ENCODE measurements at places on chromosomes 6 and 20.

- DNase-seq, result no peak
These were observed 374.1 kb downstream of the BCKDHB start for GRCh38 chr6:80480421-80481157.

DNA sequence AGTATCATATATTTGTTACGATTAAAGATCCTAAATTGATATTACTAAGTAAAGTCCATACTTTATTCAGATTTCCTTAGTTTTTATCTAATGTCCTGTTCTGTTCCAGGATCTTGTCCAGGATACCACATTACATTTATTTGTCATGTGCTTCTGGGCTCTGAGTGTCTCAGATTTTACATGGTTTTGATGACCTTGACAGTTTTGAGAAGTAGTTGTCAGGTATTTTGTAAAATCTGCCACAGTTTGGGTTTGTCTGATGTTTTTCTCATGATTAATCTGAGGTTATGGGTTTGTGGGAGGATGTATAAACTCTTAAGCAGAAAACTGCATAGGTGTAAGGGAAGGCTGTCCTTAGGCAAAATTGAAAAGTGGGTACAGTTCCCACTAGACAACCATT is 109.9 kb upstream of the BMP5 start:
- no peak for DNase-seq

GRCh38 chr6:111096246-111096645 is 8.9 kb downstream of the SLC16A10 start:
- peak; percentile 6 for DNase-seq

DNA sequence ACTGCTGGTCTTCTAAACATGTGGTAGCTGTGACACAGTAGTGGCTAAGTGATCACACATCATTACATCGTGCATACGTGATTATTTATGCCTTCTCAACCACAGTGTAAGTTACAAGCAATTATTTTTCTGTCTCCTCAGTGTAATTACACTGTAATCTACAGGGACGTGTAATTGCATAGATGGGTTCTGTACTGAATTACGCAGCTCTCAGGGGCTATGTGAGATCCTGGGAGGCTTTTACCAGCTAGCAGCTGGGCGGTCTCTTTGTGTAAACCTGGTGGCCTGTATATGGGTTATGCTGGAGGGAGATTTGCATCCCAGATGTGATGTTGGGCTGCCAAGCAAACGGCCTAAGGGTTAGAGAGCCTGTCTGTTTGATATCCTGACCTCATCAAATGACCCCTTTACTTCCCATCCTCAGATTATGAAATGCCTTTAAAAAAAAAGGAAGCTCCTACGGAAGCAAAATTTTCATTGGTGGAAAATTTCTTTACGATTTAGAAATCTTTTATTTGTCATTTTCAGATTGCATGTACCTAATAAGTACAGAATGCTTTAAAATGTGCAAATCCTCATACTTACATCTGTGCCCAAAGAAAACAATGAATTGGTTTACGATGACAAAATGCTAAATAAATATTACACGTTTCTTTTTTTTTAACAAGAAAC is 402.8 kb upstream of the JAG1 start:
- no peak for DNase-seq

DNA sequence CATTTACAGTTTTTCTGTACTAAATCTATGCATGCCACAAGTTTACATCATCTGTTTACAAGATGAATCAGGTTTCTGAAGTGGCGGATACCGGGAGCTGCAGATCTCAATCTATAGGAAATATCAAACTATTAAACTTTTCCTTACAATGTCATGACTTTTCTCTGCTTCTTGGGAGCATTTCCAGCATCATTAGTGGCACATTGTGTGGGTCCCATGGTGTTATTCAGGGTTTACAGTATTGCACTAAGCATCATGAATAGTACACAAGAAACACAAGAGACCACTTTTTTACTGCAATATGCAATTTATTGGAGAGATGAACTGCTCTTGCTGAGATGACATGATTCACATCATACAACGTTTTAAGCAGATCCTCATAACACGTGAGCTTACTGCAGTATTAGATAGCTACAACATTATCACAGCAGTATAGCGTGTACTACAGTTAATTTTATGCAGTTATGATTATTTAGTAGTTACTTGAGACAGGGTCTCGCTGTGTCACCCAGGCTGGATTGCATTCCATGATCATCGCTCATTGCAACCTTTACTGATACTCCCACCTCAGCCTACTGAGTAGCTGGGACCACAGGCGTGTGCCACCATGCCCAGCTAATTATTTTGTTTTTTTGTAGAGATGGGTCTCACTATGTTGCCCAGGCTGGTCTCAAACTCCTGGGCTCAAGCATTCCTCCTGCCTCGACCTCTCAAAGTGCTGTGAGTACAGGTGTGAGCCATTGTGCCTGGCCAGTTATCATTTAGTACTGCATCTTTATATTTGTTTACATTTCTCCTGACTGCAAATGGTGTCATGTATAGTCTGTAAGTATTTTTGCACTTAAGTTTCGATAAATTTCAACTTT is 18.4 kb downstream of the BLTP3A start:
- no peak for DNase-seq

DNA sequence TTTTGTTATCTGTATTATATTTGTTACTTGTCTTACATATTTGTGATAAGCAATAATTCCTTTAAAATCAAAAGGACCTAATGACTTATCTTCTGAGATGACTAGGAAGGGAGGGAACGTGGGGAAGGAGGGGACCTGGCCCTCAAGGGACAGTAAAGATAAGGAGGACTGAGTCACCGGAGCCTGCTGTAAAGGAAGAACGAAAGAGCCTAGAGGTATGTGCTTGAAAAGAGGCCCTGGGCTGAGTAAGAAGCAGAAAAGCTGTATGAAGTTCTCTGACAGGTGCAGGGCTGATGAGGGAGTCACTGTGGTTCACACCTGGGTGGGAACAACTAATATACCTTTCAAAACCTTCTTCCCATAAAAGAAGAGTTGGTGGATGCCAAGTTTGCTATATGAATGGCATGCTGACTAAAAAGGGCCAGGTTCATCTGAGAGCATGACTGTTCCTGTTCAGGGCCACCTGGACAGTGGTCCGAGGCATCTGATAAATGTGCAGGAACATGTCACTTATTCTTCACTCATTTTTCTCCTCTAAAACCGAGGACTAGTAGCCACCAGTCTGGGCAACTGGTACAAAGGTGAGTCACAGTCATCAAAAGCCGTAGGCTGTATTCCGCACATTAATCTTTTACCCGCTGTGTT is 111.3 kb downstream of the TNFAIP3 start:
- DNase-seq, result no peak

DNA sequence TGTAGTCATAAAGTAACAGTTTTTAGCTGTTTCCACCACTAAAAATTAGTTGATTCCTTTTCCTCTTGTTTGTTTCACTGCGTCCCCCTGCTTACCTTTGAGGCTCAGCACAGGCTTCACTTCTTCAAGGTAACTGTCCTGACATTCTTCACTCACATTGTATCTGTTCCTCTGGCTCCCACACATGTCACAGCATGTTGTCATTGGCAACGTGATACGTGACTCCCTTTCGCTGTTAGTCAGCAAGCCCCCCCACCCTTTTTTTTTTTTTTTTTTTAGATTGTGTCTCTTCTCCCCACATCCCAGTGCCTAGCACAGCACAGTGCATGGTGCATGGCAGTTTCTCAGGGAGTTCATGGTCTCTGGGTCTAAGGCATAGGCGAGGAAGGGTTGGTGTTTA is 13.3 kb downstream of the VAPB start:
- DNase-seq, result no peak

DNA sequence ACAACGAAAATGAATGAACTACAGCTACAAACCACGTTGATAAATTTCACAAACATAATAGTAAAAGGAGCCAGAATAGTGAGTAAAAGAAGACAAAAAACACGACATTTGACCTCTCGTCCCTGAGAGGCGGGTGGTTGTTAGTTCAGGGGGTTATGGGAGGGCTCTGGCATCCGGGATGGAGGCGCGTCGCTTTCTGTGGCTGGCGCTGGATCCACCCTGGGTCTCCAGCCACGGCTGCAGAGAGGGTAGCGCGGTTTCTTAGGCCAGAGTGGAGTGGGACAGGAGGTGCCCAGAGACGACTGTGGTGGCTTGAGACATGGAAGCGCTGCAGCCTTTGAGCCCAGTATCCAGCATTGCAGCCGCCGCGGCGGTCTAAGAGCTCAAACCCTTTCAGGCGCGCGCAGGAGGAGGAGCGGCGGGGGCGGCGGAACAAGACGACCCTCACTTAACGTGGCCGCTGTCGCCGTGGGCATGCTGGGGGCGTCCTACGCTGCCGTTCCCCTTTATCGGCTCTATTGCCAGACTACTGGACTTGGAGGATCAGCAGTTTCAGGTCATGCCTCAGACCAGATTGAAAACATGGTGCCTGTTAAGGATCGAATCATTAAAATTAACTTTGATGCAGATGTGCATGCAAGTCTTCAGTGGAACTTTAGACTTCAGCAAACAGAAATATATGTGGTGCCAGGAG is 3.7 kb upstream of the ZSCAN23 start:
- no peak for DNase-seq

GRCh38 chr20:22770241-22770800 is 185.9 kb upstream of the FOXA2 start:
- no peak for DNase-seq

All from stimulated activated CD8-positive, alpha-beta memory T cell treated with anti-CD3 and anti-CD28 coated beads, Interleukin-2, amount 100 ng/mL, for 1 hour (primary cell).